ENCODE measurements at places on chromosomes 11 and 22. TPM values are rescaled to one million over a fixed set of nuclear protein-coding genes. Genes with fewer than 3 reads are reported as not detected.

GRCh38 chr11:74744277-74744676 lies 4.4 kb upstream of the RNF169 start:
- ATAC-seq, result no peak

DNA sequence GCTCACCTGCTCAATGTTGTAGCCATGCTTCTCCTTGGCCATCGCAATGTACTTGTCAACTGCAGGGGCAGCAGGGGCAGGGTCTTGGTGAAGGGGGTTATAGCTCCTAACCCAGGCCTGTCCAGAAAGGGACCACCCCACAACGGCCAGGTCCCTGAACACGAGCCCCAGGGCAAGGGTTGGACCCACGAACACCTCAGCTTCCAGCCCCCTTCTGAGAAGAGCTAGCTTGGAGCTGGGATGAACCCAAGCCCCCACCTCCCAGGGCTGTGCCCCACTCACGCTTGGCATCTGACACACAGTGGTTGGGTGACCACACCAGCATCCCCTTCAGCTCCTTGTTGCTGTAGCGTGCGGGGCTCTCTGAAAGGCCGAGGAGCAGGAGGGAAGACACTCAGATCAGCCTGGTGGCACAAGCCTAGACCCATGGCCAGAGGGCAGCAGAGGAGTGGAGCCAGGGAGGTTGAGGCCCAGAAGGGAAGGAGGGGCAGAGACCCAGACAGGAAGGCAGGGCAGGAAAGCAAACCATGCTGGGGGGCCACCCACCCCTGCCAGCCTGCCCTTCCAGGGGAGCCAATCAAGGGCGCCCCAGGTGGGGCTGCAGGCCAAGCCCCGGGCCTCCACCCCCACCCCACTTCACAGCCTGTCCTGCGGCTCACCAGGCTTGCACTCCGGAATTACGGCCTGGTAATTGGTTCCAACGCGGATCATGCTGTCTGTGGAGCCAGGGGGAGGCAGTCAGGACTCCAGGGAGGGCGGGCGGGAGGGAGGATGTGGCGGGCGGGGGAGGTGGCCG lies 1.9 kb downstream of the RCOR2 start:
- ATAC-seq, result no peak

GRCh38 chr11:64314146-64314804 lies 3.1 kb downstream of the TRMT112 start:
- no peak for ATAC-seq

DNA sequence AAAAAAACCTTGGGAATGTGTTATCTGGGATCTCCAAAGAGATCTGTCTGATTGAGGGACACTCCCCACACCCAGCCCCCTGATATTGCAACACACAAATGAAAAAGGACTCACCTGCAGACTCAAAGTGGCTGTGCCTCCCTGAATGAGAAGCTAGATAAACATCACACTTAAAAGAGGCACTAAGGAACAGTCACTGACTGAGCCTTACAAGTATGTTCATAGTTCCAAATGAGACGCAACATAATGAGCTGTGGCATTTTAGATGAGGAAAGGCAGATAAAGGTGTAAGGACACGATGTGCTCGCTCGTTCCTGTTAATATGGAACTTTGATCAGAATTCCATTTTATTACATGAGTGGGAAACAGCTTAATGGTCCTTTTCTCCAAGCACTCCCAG lies 21.0 kb upstream of the CFAP300 start:
- no peak for ATAC-seq

DNA sequence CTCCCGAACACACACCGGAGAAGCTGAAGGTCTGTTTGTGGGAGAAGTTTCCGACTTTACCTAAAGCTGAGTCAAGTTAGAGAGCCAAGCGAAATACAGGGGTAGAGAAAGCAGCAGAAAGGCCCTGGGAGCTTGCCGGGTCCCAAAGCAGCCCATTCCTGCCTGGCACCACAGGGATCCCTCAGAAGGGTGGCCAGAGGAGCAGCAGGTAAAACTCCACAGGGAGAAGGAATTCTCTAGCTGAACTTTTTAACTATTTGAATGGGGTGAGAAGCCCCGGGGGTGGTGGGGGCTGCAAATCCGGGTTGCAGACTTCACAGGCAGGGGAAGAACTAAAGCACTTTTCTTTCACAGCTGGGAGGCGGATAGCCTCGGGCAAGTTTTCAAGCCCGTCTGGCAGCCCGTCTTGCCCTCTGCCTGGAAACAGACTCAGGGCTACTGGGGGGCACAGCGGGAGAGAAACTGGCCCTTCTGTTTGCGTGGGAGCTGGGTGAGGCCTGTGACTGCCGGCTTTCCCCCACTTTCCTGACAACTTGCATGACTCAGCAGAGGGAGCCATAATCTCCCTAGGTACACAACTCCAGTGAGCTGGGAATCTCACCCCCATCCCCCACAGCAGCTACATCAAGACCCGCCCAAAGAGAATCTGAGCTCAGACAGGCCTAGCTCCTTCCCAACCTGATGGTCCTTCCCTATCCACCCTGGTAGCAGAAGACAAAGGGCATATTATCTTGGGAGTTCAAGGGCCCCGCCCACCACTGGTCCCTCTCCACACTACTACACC lies 311.0 kb downstream of the SBF2 start:
- ATAC-seq, result peak; percentile 69

DNA sequence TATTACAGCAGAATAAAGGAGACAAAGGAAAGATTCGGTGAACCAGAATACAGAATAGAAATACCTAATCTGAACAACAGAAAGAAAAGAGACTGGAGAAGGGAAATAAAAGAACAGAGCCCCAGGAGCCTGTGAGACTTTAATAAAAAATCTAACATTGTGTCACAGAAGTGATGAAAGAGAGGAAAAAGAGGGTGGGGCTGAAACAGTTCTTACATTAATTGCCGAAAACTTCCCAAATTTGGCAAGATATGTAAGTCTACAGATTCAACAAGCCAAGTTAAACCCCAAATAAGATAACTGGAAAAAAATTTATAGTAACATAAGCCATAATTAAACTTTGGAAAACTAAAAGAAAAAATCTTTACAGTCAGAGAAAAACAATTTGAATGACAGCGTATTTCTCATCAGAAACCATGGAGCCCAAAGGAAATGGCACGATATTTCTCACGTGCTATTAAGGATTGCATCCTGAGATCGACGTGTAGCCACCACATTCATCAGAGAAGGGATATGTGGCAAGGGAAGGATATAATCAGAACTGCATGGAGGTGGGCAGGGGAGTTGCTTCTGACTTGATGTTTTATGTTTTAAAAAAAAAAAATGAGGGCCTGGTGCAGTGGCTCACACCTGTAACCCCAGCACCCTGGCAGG lies 73.9 kb downstream of the SGSM3 start:
- ATAC-seq, result no peak

DNA sequence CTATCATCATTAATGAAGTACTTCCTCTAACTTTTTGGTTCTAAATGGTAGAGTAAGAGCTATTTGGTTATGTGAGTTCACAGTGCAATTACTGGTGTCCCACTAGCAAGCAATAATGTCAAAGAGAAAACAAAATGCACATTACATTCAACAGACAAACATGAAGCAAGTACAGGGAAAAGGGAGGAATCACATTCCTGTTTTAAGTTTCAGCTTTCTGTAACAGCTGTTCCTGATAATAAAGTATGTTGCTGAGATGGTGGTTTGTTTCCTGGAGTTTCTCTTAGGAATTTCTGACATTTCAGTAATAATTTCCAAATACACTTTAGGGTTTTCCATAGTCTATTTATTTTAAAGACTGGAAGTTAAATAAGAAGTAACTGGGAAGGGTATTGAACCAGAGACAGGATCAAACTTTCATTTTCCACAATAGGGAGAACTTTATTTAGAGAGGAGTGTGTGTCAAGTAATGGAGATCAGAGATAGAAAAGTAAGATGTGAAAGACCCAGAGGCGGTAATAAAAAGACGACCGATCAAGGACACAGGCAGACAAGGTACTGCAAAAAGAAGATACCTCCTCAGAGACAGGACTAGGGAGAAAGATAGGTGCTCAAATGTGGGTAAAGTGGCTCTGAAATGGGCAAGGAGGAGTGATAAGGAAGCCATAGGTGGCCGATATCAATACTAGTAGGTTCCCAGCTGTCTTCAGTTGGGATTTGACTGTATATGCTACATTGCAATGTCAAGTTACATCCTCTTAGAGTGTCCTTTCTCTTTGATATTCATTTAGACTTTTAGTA lies 20.8 kb upstream of the CLNS1A start:
- peak; percentile 58 for ATAC-seq

SYT7 gene
- total RNA-seq, result 10.7 TPM

GTSE1 gene
- total RNA-seq, result 0.67 TPM

MPEG1 gene
- total RNA-seq, result 1.3 TPM

Data from motor neuron (in vitro differentiated cells).